ENCODE measurements at places on chromosomes 2 and 18.

- DNase-seq = no peak
Observed at GRCh38 chr18:429030-429429, 71.5 kb downstream of the COLEC12 start.

- DNase-seq = no peak
Observed at GRCh38 chr2:207935121-207935990, 90.0 kb downstream of the PLEKHM3 start.

DNA sequence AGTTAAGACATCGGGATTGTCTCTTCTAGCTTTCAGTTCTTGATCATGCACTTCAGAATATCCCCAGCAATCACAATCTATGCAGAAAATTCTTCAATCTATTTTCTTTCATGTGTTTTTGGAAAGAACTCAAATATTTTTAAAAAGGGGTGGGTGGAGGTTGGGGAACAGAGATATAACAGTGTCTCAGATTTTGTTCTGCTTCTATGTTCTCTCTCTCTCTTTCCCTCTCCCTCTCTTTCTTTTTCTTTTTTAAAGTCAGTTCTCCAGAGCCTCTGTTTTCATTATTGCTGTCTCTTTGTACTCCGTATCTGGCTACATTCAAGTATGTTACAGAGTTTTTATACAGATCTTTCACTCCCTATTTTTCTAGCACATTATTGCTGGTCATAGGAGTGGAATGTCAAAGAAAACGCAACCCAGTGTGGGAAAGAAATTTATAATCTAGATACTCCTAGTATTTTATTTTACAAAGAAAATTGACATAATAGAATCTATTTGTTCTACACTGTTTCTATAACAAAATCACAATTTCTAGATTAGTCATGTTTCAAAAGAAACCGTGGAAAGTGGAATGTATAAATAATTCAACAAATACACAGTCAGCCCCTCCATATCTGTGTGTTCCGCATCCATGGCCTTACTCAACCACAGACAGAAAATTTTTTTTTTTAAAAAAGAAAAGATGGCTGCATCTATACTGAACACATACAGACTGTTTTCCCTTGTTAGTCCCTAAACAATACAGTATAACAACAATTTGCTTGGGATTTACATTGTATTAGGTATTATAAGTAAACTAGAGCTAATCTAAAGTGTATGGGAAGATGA lies 11.2 kb upstream of the NEMP2 start:
- DNase-seq = no peak

DNA sequence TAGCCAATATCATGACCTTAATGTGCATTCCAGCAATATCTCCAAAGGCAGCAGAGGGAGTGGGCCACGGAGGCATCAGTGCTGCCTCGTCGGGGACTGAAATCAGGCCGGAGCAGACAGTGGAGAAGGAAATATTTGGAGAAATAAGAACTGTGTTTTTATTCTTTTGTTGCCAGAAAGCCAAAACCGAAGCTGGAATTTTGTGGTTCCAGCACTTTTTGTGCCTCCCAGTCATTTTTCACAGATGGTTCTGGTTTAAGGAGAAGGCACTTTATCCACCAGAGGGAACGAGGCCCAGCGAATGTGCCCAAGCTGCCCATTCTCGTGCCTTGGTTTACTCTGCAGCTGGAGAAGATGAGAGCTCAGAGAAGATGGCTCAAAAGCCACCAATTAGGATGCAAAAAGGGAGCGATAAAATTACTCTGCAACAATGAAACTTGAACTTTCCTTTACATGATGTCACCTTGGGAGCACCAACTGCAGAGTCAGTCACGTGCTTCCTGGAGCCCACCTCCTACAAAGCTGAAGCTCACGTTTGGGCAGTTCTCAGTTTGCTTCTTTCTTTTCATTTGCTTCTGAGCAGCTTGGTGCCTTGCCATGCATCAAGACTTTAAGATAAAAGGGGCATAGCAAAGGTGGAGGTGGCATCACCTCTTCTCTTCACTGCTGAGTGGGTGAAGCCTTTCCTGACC lies 288.7 kb downstream of the LPIN1 start:
- DNase-seq = no peak

DNA sequence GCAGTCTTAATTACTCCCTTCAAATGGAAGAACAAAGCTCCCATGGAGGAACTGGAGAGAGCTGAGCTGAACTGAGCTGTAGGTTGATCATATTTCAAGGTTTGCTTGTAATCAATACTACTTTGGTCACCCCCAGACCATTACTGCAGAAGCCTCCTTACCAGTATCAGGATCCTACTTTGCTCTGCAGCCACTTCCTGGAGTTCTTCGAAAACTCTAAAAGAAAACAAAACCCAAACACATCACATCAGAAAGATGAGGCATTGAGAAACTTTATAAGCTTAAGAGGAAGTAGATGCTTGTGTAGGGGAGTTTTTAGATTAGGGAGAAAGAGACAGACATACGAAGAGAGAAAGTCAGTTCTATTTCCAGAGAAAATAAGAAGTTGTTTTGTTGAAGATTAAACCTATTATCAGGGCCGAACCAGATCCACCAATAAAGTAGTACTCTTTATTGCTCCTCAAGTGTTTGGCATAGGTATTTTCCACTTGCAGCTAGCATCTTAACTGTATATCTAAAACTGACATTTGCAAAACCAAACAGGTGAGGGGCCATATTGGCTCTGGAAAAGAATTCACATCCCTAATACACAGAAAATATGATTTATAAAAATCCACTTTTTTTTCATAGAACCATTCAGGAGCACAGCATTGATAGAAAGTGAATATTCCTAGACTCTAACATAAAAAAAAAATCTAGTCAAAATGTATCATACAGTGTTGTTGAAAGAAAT lies 166.9 kb upstream of the KLF7 start:
- DNase-seq = no peak

DNA sequence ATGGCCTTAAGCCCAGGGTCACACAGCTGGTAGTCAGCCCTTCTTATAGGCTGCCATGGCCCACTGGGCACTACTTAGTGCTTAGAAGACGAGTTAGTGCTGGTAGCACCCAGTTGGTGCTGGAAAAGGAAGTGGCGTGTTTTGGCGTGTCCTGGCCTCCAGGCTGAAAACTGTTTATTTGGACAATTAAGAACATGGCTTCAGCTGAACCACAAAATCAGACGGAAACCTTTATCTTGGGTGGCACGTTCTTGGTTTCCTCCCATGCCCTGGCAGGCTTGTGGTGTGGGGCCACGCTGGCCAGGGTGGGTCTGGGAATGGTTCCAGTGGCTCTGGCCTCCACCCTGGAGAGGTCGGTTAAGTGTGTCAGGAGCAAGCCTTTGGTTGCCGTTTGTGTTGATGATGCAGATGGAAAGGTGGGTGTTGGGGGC lies 141.5 kb upstream of the HAAO start:
- no peak for DNase-seq
